ENCODE measurements at places on chromosomes 5 and 9.

DNA sequence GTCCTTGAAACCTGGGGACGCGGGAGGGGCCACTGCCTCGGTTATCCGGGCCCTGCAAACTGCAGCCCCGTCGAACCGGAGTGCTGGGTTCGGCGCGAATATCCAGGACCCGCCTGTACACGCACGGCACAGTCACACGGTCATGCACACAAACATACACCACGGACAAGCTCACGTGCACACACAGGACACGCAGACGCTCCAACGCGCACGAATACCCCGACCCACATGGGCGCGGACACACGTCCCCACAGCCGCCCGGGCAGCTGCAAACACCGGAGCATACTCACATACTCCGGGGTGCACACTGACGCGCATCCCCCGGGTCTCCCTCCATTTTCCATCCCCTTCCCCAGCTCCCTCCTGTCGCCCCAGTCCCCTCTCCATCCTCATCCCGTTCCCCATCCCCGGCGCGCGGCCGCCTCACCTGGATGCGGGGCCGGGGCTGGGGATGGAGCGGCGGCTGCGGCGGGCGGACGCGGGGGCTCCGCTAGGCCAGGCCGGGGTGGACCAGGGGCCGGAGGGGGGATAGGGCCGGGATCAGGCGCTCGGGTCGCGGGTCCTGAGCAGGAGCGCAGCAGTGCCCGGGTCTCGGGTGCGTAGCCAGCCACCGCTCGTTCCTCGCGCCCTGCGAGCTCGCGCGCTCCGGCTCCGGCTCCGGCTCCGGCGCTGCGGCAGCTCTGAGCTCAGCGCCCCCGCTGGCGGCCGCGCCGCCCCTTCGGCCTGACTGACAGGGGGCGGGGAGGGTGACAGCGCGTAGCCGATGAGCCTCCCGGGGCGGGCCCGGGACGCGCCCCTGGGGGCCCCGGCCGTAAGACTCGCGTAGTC, at the start of the genes EIF4E1B and SNCB:
EIF4E1B (plus strand) TSS at position 823 of the 828 bp plus-strand sequence. CDS start 12,113 bp downstream, outside the sequence.
SNCB (minus strand) TSS at position 682 of the 828 bp plus-strand sequence. CDS start 880 bp downstream, outside the sequence.
- no peak for DNase-seq

GRCh38 chr9:3205421-3206095, 320.2 kb downstream of the RFX3 start:
- no peak for DNase-seq

DNA sequence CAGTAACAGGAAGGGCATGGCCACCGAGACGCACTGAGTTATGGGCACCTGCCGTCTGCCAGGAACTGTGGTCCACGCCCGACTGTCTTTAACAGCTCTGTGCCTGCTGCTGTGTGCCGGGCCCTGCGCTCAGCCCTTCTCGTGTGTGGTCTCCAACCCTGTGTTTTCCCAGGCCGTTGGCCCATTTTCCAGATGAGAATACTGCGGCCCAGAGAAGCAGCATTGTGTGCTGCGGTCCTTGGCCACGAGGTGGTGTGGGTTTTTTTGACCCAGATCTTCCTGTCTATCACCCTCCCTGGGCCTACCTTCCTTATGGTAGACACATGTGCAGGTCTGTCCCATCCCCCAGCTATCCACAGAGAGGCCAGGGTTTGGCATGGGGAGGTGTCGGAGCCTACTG, 47.0 kb downstream of the RXRA start:
- no peak for DNase-seq

GRCh38 chr9:124238546-124239140, 19.1 kb upstream of the NEK6 start:
- DNase-seq, result no peak

All from uterus (tissue), 4 donors.